ENCODE measurements at places on chromosomes 16 and 17. TPM values are rescaled to one million over a fixed set of nuclear protein-coding genes. Genes with fewer than 3 reads are reported as not detected.

- peak; percentile 10 for DNase-seq
These were observed 3.6 kb downstream of the CORO1A start for GRCh38 chr16:30186782-30187555.

DNA sequence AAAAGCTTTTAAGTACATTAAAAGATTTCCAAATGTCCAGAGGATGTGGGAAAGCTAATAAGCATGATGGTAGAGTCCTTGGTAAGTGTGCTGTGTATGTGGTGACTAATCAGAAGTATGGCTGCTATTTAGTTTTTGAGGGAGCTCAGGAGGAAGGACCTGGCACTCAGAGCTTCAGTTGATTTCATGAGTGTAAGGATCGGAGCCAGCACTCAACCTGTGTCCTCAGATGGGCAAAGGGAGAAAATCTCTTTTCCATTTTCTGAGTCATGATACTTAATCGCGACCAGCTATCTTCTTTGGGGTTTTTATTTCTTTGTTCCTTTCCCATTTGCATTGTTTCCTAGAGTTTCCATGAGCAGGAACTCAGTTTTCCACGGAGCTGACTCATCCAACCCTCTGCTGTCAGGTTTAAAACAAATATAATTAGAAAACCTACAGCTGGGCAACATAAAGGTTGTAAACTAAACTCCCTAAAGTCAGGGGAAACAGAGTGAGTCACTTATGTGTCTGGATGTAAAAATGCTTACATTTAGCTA lies 125.4 kb downstream of the MAP2K6 start:
- DNase-seq, result no peak

GRCh38 chr17:65065906-65066305 lies 9.4 kb upstream of the GNA13 start:
- no peak for DNase-seq

GRCh38 chr17:39747745-39748144 lies 10.0 kb downstream of the GRB7 start:
- no peak for DNase-seq

- peak; percentile 25 for DNase-seq
These were observed 225.1 kb upstream of the CA10 start for GRCh38 chr17:52383493-52384100.

DNA sequence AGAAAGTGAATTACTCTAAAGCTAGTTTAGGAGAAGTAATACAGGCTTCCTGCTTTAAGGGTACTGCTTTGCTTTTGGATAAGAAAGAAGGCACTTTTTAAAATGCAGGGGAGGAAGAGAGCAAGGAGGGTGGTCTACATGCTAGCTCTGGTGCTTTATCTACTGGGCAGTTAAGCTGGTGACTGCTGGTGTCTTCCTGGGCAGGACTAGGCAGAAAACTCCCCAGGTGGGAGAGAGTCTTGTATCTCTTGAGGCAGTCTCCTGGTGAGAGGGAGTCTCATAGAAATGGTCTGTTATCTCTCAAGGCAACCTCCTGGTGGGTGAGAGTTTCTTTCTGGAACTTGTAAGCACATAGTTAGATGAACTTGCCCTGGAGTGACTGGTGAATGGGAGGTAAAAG lies 953.9 kb upstream of the GOT2 start:
- no peak for DNase-seq

Gene SECTM1
- 5.4 TPM for total RNA-seq

Gene CCL14
- total RNA-seq, result not detected
